Mucosa of gallbladder (tissue), 1 donor: ENCODE measurements at places on chromosomes 1 and 21.
A peak's percentile ranks its signal among the peaks of the same experiment; 100 is the strongest.

GRCh38 chr1:34360574-34360973 is 183.9 kb downstream of the C1orf94 start:
- DNase-seq, result no peak

DNA sequence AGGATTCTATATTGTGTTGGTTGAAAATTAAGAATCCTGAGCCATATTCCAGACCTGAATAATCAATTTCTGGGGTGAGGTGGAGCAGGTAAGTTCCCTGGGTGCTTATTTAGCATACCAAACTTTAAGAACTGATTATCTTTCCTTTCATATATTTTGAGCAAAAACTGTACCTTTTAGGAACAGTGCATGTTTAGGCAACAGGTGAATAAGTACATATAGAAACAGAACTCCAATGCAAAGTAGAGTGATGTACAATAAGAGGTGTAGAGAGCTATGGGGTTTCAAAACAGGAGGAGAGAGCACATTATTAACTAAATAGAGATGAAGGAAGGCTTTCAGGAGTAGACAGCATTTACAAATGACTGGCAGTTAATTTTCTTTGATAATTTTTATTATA is 28.7 kb downstream of the TMED5 start:
- no peak for DNase-seq

GRCh38 chr1:97451046-97451826 is 469.6 kb downstream of the DPYD start:
- DNase-seq, result no peak

- peak; percentile 21 for DNase-seq
Measured at GRCh38 chr1:113912594-113913311, 7.6 kb downstream of the DCLRE1B start.

DNA sequence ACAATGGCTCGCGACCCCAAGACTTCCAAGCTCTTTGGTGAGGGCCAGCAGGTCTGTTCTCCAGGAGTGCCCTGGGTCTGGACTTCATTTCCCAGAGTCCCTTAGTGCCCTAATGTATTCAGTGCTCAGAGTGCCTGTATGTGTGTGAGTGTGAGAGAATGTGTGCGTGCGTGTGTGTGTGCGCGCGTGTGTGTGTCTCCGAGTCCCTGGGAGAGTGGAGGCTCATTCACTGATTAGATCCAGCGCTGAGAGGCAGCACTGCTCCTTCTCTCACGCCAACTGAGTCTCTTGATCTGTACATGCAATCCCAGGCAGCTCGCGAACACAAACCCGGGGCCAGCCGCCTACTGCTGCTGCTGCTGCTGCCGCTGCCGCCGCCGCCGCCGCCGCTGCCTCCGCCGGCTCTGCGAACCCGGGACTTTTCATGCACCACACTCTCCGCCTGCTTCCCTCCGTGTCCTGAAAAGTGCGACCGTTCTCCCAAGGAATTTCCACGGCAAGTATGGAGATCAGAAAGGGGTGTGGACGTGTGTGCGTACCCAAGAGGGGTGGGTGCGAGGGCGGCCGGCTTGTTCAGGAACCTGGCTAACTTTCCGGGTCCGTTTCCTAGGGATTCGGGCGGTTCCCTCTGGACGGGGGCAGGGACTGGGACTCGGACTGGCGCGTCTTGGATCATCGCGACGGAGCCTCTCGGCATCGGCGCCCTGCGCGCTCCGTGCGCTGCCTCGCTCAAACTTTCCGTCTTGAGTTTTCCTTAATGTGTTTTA is at the start of gene RNF220:
TSS of gene RNF220 (plus strand) at position 225 of the 767 bp plus-strand sequence.
- peak; percentile 47 for DNase-seq

DNA sequence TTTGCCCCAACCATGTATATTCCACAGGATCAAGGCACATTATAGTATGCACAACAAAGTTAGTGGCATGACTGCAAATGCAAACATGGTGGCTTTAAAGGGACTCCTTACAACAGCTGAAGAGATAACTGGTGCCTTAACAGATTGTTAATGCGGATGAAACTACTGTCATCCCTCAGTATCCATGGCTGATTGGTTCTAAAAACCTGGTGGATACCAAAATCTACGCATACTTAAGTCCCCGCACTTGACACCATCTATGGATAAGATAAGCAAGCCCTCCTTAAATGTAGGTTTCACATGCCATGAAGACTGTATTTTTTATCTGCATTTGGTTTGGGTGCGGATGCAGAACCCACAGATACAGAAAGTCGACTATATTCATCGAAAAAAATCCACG is 73.5 kb downstream of the ZNF644 start:
- no peak for DNase-seq

- DNase-seq, result peak; percentile 67
Measured at GRCh38 chr1:164613176-164613575, 54.2 kb downstream of the PBX1 start.

- no peak for DNase-seq
Measured at GRCh38 chr1:191913260-191913977, 244.8 kb upstream of the RGS18 start.

DNA sequence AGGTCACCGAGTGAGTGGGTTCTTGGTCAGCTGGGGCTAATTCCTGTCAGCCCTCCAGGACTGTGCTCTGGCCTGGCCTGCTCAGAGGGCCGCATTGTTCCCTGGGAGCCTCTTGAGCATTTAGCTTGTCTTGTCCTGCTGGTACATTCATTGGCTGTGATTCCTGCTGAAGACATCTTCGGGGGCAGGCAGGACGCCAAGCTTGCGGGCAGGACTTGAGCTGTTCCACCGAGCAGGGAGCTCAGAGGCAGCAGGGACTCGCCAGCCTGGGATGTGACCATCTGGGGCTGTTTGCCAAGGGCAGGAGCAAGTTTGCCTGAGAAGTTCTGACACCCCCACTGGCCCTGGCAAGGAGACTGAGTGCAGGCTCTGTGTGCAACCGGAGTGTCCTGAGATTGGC is 7.0 kb upstream of the SLC26A9 start:
- peak; percentile 16 for DNase-seq

DNA sequence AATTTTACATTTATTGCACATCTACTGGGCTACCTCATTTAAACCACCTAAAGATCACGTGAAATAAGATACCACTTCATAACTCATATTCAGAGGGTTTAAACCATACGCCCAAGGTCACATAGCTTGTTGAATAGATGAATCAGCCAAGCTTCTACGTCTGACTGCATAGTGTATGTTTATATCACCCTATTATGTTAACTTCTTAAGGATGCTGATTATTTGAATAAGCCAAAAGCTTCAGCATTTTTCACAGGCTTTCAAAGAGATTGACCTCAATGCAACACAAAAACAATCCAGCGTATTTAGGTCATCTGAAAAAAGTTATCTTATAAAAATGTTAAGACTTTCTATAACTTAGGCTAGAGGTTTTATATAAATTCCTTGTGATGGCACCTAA is 373.8 kb downstream of the TGFB2 start:
- DNase-seq, result no peak

- peak; percentile 54 for DNase-seq
Measured at GRCh38 chr1:172745014-172745413, 86.1 kb downstream of the FASLG start.

DNA sequence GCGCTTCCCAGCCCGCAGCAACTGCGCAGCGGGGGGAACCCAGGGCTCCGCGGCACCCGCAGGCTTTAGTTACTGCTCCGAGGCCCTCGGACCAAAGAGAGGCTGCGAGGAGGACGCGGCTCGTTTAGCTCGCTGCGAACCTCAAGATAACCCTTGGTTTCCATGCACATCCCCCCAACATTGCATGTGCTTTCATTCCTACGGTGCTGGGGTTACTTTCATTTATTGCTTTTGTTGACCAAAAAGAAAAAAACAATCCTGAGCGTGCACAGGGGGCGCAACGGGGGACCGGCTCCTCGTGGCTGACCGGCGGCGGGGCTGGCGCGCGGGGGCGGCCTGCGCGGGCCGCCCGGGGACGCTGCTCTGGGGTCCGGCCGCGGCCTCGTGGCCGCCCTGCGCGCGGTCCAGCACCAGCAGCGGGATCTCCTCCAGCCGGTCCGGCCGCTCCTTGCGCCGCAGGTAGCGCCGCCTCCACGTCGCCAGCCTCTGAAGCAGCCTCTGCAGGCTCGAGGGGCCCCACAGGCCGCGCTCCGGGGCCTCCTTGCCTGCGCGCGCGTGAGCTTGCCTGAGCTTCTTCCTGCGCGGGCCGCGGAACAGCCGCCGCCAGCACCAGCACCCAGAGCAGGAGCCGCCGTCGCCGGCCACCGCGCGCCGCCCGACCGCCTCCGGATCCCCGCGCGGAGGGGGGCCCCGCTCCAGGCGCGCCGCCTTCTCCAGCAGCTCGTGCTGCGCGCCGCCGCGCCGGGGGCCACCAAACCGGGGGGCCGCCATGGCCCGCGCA is 77.4 kb downstream of the DESI2 start:
- peak; percentile 12 for DNase-seq

DNA sequence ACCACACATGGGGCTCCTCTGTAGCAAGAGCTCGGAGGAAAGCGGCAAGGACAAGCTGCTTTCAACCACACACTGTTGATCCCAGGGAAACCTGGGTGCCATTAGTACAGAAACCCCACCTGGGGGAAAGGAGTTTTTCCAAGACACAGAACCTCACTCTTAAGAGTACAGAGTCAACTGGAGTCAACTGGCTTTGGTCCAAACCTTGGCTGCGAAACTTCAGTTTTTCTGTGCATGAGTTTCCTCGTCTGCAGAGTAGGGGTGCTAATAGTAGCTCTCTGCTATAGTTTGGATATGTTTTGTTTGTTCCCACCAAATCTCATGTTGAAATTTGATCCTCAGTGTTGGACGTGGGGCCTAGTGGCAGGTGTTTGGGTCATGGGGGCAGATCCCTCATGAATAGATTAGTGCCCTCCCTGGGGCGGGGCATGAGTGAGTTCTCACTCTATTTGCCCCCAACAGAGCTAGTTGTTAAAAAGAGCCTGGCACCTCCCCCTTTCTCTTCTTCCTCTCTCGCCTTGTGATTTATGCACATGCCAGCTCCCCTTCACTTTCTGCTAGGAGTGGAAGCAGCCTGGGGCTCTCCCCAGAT is 161.1 kb downstream of the PIGK start:
- DNase-seq, result no peak

DNA sequence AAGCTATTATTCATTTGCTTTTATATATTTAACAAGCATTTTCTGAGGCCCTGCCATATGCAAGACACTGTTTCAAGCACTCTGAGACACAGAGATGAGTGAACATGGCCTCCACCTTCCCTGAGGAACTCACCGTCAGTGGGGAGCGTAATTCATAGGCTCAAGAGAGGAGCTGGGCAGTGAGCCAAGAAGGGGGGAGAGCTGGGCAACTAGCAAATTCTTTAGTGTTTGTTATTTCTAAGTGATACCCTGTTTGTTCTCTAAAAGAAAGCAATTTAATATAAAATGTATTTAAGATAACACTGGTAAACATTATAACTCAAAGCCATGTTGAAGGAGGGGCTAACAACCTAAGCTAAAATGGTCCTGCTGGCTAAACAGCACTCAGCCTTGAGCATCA is 119.2 kb upstream of the NGF start:
- DNase-seq, result no peak

DNA sequence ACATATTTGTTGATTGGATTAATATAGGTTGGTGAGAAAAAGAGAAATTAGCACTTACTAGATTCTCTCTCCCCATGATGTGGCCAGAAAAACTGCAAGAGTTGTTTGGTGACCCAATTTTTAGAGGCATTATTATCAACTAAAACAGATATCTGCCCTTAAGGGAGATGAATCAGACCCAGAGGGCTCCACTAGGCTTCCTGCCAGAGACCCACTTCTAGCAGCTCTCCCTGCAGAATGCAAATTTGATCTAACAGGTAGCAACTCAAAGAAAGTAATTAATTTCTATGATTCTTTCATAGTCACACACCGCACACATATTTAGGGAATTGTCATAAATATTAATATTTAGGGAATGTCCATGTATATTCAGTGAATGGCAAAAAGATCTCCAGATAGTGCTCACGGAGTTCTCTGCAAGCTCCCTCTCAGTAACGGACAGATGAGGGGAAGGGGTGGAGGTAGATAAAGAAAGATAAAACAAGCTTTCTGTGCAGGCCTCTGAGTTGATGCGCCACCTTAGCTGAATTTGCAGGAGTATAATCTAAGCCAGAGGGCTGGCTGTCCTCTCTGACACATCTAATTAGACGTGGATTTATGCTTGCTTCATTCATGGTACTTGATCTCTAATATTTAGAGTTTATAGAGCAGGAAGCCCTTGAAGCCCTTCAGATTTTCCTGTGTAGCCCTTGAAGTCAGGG is 84.1 kb upstream of the CCDC190 start:
- no peak for DNase-seq

DNA sequence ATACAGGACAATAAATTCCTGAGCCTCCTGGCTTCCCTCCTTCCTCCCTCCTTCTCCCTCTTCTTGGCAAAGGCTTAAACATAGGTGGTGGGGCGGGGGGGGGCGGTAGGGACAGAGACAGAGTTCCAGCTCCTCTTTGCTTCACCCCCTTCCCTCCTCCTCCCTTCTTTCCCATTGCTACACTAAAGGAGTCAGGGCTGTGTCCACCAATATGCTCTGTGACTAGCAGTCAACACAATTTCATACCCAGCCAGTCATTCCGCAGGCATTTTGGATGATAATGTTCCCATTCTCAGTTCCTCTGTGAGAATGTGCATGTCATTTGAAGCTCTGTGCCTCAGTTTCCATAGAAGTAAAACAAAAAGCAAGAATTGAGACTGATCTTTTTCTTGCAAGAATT is 1.7 kb downstream of the LMOD1 start:
- DNase-seq, result no peak

- DNase-seq, result no peak
Measured at GRCh38 chr1:228158151-228159007, 7.2 kb upstream of the IBA57 start.

GRCh38 chr1:22825486-22826189 is 115.0 kb downstream of the EPHB2 start:
- no peak for DNase-seq

DNA sequence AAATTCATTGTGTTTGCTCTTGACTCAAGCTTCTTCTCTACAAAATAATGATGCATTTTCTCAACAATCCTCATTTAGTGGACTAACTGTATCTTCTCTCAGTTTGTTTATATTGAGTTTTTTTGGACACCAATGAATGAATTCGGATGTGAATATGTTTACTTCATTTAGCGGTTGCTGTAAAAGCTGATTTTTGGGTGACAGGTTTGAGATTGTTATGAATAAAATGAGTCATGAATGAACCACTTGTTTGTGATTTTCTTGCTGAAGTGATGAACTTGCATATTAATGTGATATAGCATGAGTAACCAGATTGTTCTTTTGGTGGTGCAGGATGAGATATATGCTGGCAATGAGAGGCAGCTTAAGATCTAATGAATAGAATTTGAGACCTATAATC is 3.1 kb downstream of the DNM3 start:
- no peak for DNase-seq

DNA sequence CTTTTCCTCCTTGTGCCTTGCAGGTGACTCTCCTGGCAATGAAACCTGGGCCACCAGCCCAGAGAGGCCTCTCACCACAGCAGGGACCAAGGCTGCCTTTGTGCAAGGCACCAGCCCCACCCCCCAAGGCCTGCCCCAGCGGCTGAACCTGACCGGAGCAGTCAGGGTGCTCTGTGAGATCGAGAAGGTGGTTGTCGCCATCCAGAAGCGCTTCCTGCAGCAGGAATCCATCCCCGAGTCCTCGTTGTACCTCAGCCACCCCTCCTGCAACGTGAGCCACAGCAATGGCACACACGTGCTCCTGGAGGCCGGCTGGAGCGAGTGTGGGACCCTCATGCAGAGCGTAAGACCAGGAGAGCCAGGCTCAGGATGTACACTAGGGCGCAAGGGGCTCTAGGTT is 51.7 kb downstream of the UMODL1 start:
- no peak for DNase-seq

- DNase-seq, result no peak
Measured at GRCh38 chr1:230120921-230121381, 53.9 kb downstream of the GALNT2 start.

GRCh38 chr1:233962878-233963277 is 58.4 kb downstream of the SLC35F3 start:
- no peak for DNase-seq

GRCh38 chr1:229579059-229579673 is 20.7 kb upstream of the ABCB10 start:
- DNase-seq, result peak; percentile 48
